ENCODE measurements at places on chromosomes 2 and 18.

DNA sequence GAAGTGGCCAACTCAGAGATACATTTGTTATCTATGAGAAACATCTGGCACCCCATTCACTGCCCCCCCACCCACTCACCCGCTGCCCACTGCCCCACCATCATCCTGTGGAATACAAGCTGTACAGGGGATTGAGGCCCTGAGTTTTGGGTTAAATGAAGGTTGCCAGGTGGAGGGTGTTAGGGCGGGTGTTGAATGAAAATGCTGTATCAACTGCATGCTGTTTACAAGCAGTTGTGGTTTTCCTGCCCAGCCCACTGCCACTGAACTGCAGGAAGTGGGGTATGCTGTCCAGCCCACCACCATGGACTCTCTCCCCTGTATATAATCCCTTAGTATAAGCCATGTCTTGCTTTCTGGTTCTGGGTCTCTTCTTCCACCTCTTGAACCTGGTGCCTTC lies 481.9 kb downstream of the METTL4 start:
- DNase-seq: no peak
- H3K4me3 ChIP-seq: no peak overlapping the region
- H3K4me1 ChIP-seq: peaks cover 8% of the 10 kb centered on the region
- peaks cover 6% of the 10 kb centered on the region for H3K36me3 ChIP-seq

GRCh38 chr2:72837171-72837570 lies 11.3 kb upstream of the EXOC6B start:
- no peaks in the 10 kb centered on the region for H3K4me1 ChIP-seq
- no peaks in the 10 kb centered on the region for H3K27me3 ChIP-seq
- no peak overlapping the region for H3K27ac ChIP-seq
- DNase-seq: peak; percentile 63
- H3K4me3 ChIP-seq: no peak overlapping the region

DNA sequence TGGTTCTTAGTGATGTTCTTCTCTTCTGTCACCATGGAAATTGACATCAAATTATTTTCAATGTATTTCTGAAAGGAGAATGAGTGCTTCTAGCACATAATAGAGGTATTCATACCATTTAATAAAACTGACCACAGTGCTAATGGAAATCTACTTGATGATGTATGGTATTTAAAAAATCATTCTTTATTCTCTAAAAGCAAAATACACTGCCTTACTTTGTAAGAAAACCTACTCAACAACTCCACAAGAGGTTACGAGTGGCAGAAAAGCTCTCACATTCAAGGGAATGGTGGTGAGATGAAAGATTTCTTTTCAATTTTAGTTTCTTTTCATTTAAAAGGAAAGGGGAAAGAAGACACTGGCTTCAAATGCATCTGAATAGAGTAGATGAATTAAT lies 382.3 kb upstream of the CHST9 start:
- no peak overlapping the region for H3K27ac ChIP-seq
- no peaks in the 10 kb centered on the region for H3K27me3 ChIP-seq
- no peaks in the 10 kb centered on the region for H3K36me3 ChIP-seq
- no peaks in the 10 kb centered on the region for H3K4me1 ChIP-seq
- H3K4me3 ChIP-seq: no peak overlapping the region

- H3K27me3 ChIP-seq: no peaks in the 10 kb centered on the region
- no peak overlapping the region for H3K4me3 ChIP-seq
- H3K27ac ChIP-seq: no peak overlapping the region
- peaks cover 2% of the 10 kb centered on the region for H3K36me3 ChIP-seq
- DNase-seq: peak; percentile 68
Measured at GRCh38 chr2:179020156-179020750, 29.7 kb downstream of the CCDC141 start.

- no peaks in the 10 kb centered on the region for H3K27me3 ChIP-seq
- no peaks in the 10 kb centered on the region for H3K4me1 ChIP-seq
- no peak overlapping the region for H3K27ac ChIP-seq
- no peak overlapping the region for H3K4me3 ChIP-seq
Measured at GRCh38 chr2:40470822-40471813, 19.2 kb upstream of the SLC8A1 start.

- peaks cover 11% of the 10 kb centered on the region for H3K27me3 ChIP-seq
- H3K4me1 ChIP-seq: no peaks in the 10 kb centered on the region
- no peaks in the 10 kb centered on the region for H3K36me3 ChIP-seq
- no peak overlapping the region for H3K27ac ChIP-seq
- peak; percentile 25 for DNase-seq
Measured at GRCh38 chr2:48940606-48941005, 185.1 kb upstream of the LHCGR start.

DNA sequence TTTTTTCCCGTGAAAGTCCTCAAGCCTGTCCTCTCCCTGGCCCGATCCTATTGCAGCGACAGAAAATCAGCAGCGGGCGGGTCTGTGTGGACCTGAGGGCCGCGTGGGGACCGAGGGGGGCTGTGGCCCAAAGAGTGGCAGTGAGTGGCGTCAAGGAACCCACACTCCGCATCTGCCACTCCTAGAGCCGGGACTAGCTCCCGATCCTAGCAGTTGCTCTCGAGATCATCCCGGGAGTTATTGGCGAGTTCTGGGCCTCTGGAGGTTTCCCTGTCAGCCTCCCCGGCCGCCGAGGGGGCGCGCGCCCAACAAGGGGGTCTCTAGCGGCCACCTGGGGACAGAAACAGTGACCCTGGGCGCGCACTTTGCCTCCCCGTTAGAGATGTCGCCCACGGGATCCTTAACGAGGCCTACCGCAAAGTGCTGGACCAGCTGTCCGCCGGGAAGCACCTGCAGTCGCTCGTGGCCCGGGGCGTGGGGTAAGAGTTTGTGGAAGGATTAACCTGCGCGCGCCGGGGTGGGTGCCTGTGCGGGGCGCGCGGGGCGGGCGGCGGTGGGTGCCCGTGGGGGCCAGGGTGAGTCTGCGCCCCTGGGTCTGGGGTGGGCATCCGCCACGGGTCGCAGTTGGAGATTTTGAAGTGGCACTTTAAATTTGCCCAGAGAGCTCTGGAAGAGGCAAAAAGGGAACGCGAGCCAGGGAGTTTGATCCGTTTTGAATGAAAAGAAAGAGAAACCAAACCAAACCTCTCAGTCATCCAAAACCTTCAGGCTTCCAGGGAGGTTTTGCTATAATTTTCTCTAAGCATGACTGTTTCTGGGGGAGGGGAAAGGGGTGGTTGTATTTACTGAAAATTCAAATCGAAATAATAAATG lies 3.5 kb downstream of the ADCYAP1 start:
- DNase-seq: no peak
- H3K4me3 ChIP-seq: no peak overlapping the region
- peaks cover 20% of the 10 kb centered on the region for H3K27me3 ChIP-seq
- no peaks in the 10 kb centered on the region for H3K36me3 ChIP-seq
- H3K27ac ChIP-seq: no peak overlapping the region
- no peaks in the 10 kb centered on the region for H3K4me1 ChIP-seq

- no peak for DNase-seq
- H3K36me3 ChIP-seq: no peaks in the 10 kb centered on the region
- no peaks in the 10 kb centered on the region for H3K27me3 ChIP-seq
- no peak overlapping the region for H3K27ac ChIP-seq
- peaks cover 6% of the 10 kb centered on the region for H3K4me1 ChIP-seq
- H3K4me3 ChIP-seq: no peak overlapping the region
Measured at GRCh38 chr2:169867579-169867978, 40.3 kb downstream of the UBR3 start.

GRCh38 chr2:181197140-181197760 lies 216.8 kb downstream of the UBE2E3 start:
- H3K27me3 ChIP-seq: no peaks in the 10 kb centered on the region
- H3K27ac ChIP-seq: no peak overlapping the region
- H3K36me3 ChIP-seq: no peaks in the 10 kb centered on the region
- no peak for DNase-seq
- no peaks in the 10 kb centered on the region for H3K4me1 ChIP-seq

DNA sequence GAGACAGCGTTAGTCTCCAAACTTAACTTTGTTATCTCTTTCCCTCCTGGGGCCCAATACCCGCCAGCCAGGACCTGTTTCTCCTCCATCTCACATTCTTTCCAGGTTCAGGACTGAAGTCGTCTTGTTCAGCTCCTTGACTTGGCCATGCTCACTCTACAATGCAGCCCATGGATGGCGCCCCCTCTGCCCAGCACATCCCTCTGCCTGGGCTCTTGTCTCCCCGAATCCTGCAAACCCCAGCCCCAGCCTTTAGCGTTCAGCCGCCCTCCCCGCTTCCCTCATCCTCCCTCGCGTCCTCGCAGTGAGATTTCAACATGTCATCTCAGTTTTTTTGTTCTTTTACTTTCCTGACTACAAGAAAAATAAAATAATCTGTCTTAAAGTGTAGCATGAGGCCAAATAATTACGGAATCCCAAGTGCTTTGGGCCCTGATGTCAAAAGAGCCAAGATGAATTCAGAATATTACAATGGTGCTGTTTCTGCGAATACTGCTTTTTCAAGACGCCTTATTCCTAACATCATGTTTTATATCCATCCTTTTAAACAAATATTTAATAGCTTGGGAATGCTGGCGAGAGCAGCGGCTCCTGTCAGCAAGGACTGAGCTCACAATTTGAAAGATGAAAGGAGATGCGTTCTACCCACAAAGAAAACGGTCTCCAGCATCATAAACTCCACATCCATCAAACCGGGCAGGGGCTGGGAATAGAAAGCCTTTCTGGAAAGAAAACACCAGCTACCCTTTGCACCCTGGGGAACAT lies 1.0 kb downstream of the FAM178B start:
- H3K36me3 ChIP-seq: no peaks in the 10 kb centered on the region
- no peaks in the 10 kb centered on the region for H3K4me1 ChIP-seq
- no peak overlapping the region for H3K27ac ChIP-seq
- H3K4me3 ChIP-seq: no peak overlapping the region

DNA sequence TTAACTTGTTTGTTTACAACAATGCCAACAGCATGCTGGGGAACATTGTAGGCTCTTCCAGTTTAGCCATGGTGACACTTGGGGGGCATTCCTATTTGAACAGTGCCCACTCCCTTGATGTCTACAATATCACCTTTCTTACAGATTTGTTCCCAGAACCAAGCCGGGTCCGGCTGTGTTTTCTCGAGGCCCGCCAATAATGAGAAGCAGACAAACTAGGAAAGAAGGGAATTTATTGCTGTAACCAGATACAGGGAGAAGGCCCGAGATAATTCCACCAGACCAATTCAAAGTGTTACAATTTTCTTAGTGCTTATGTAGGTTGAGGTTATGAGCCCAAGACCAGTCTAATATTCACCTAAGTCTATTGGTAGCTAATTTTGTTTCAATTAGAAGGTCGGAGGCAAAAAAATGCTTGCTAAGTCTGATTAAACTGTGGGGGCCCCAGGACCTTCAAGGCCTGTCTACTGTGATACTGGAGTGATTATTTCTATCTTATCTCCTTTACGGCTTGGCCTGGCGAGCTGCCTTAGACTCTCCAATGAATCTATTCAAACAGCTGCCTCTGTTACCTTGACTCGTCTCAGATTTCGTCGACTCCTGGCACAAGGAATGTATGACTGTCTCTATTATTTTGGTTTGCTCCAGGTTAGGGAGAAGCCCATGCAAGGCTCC lies 59.1 kb upstream of the PSME4 start:
- no peak overlapping the region for H3K27ac ChIP-seq
- no peaks in the 10 kb centered on the region for H3K4me1 ChIP-seq
- no peak for DNase-seq
- no peaks in the 10 kb centered on the region for H3K36me3 ChIP-seq
- no peaks in the 10 kb centered on the region for H3K27me3 ChIP-seq

DNA sequence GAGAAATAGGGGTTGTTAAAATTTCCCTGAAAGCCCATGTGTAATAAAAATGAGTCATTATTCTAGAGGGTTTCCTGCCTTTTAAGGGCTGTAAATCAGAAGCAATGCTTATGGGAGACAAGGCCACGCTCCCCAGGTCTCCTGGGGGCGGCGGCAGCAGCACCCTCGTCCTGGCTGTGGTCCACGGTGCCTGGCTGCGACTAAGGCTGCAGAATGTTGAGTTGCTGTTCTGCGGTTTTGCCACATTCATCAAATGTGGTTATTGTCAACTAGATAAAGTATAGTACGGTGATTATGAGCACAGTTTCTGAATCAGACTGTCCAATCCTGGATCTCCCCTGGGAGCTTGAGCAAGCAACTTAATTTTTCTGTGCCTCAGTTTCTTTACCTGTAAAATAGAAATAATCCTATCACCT lies 11.9 kb upstream of the AGFG1 start:
- DNase-seq: peak; percentile 81
- no peak overlapping the region for H3K4me3 ChIP-seq
- H3K4me1 ChIP-seq: peaks cover 10% of the 10 kb centered on the region
- no peaks in the 10 kb centered on the region for H3K27me3 ChIP-seq
- no peaks in the 10 kb centered on the region for H3K36me3 ChIP-seq
- H3K27ac ChIP-seq: no peak overlapping the region

- H3K36me3 ChIP-seq: no peaks in the 10 kb centered on the region
- no peak for DNase-seq
- no peaks in the 10 kb centered on the region for H3K4me1 ChIP-seq
- no peak overlapping the region for H3K27ac ChIP-seq
- no peak overlapping the region for H3K4me3 ChIP-seq
Measured at GRCh38 chr18:52569492-52569891, 229.5 kb downstream of the DCC start.

GRCh38 chr2:176415937-176416499 lies 146.8 kb downstream of the MTX2 start:
- H3K36me3 ChIP-seq: no peaks in the 10 kb centered on the region
- H3K4me1 ChIP-seq: no peaks in the 10 kb centered on the region
- no peak overlapping the region for H3K27ac ChIP-seq
- no peak overlapping the region for H3K4me3 ChIP-seq
- DNase-seq: no peak
- no peaks in the 10 kb centered on the region for H3K27me3 ChIP-seq

DNA sequence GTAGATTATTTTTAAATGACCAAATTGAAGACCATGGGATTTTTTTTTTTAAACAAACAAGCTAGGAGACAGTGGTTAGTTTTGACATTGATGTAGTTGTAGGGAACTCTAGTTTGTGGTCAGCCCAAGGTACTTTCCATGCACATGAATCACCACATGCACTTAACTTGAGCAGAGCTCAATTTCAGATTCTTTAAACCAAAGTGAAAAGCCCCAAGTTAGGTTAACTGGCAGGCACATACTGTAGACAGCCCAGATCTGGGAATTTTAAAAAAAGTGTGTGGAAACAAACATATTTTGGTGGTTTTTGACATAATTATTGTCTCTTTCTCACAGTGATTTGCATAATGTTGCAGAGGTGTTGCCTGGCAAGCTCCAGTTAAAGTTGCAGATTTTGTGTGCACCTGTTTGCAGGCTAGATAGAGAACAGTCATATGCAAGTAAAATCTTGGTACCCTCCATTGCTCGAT lies 88.4 kb downstream of the BCL2L11 start:
- H3K4me1 ChIP-seq: peaks cover 5% of the 10 kb centered on the region
- H3K4me3 ChIP-seq: no peak overlapping the region
- no peaks in the 10 kb centered on the region for H3K27me3 ChIP-seq
- no peak overlapping the region for H3K27ac ChIP-seq
- no peaks in the 10 kb centered on the region for H3K36me3 ChIP-seq

DNA sequence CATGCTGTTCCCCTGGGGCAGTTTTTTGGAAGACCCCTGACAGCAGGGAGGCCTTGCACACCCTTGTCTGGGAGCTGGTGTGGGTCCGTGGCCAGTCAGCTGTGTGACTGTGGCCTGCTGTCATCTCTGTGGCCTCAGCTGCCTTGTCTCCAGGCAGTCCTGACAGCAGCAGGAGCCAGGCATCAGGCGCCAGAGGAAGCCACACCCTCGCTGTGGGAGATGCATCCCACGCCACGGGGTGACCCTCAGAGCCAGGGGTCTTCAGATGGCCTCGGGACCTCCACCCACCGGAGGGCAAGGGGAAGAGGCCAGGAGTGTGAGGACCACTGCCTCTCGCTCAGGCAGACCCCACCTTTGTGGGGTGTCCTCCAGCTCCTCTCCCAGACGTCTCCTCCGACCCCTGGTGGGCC lies 5.0 kb downstream of the BOK start:
- no peak overlapping the region for H3K27ac ChIP-seq
- H3K36me3 ChIP-seq: no peaks in the 10 kb centered on the region
- H3K27me3 ChIP-seq: no peaks in the 10 kb centered on the region
- H3K4me1 ChIP-seq: peaks cover 11% of the 10 kb centered on the region

All from MCF 10A (cell line).